ENCODE measurements at places on chromosomes 7 and 10.

DNA sequence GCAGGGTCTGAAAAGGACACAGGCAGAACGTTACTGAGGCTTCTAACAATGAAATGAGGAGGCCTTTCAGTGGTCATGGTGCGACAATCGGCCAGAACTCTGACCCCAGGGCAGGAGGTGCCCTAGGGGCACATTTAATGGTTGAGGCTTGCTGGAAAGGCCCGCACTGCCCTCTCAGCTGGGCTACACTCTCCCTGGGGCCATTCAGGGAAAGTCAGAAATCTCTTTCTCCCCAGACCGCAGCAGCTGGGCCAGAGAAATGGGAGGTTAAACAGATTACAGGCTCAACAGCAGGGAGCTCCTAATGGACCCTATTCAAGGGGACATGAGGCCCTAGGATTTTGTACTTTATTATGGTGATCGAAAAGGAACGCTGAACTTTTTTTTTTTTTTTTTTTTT lies 85.6 kb upstream of the FGFR2 start:
- no peak for DNase-seq

DNA sequence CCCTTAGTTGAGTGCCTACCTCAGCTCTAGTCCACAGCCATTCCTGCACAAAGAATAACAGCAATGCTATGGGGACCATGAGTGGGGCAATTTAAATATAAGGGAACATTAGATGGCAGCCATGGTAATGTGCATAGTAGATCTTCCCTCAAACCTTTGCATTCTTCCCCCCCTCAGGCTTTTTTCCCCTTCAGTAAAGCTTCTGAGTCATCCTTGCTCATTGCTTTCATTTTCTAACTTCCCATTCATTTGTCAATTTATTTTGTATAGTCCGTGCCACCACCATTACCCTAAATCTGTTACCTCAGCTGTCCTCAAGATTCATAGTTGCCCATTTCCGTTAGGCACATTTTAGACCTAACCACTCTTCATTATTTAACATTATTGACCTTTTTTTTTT lies 10.7 kb downstream of the HECTD2 start:
- no peak for DNase-seq

GRCh38 chr10:92024700-92025099 lies 101.1 kb downstream of the BTAF1 start:
- no peak for DNase-seq

DNA sequence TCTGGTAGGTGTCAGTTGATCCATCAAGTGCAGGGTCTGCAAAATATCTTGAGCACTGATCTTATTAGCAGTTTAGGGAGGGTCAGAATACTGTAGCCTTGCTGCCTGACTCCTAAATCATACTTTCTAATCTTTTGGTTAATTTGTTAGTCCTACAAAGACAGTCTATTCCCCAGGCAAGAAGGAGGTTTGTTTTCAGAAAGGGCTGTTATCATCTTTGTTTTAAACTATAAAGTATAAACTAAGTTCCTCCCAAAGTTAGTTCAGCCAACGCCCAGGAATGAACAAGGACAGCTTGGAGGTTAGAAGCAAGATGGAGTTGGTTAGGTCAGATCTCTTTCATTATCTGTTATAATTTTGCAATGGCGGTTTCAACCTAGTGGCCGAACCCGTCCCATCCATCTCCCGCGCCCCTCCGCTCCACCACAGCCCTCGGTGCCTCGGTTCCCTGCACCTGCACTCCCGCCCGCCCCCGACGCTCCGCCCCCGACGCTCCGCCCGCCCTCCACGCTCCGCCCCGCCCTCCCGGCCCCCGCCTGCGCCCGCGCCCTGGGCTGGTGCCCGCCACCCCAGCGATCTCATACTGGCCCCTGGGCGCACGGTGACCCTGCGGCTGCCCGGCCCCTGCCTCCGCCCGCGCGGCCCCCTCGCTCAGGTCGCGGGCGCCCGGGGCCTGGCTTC lies at the start of gene ADCK2:
TSS of gene ADCK2 (plus strand) at position 564 of the 681 bp plus-strand sequence. CDS start 386 bp downstream, outside the sequence.
- peak; percentile 74 for DNase-seq

GRCh38 chr10:100510533-100511308 lies 8.9 kb downstream of the SEC31B start:
- peak; percentile 92 for DNase-seq

DNA sequence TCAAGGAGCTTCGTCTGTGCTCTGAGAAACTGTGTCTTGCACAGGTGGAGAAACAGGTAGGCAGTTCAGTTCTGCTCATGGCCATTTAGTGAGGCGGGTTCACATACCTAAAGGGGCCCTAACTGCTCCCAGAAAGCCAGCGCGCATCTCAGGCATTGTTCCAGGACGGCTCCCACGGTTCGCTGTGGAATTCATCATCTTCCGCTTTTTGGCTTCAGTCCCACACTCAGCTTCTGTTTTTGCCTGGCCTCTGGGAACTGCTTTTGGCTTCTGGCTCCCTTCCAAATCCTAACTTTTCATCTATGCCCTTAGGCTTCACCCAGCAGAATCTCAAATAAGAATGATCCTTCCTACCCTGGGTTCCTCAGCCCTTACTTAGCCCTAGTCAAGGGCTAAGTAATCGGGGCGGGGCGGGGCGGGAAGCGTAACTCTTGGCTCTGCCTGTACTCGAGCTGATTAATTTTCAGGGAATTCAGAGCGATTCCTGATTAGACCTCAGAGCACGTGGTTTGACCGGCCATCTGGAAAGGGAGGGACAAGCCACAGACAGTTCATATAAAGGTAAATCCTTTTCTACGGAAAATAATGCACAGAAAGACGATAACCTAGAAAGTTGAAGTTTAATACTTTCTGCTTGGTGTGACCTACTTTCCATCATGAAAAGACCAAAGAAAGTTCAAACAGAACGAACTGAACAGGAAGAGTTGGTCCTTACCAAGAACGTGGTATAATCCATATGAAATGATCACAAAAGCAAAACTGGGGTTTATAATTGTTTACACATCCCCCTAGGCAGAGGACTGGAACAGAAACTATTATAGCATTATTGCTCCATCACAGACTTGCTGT lies 105.7 kb downstream of the ST8SIA6 start:
- DNase-seq = no peak

- no peak for DNase-seq
Observed at GRCh38 chr10:29648983-29649268, 14.2 kb upstream of the SVIL start.

Measured in hematopoietic multipotent progenitor cell treated with erythropoietin and hydrocortisone succinate and interleukin-3 and kit ligand, for 4 days (in vitro differentiated cells).